ENCODE measurements at places on chromosomes 16 and 17.

DNA sequence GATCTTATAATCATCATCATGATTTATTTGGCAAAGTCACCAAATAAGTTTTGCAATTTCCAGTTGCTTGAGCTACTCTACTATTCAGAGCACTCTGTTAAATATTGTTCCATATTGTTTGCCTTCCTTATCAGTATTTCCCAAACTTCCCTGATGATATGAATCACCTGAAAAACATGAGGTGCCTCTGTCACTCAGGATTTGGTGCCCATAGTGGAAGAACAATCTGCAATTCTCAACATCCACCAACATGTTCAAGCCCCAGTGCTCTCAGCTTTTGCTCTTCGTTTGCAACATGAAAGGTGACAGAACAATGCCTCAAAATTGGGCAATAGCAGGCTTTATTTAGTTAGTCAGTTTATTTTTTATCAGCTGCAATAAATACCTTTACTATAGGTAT lies 28.6 kb upstream of the WSB1 start:
- DNase-seq, result no peak

GRCh38 chr16:88597856-88598491 lies 27.8 kb downstream of the ZC3H18 start:
- DNase-seq, result no peak

GRCh38 chr17:52383493-52384100 lies 225.1 kb upstream of the CA10 start:
- peak; percentile 48 for DNase-seq

DNA sequence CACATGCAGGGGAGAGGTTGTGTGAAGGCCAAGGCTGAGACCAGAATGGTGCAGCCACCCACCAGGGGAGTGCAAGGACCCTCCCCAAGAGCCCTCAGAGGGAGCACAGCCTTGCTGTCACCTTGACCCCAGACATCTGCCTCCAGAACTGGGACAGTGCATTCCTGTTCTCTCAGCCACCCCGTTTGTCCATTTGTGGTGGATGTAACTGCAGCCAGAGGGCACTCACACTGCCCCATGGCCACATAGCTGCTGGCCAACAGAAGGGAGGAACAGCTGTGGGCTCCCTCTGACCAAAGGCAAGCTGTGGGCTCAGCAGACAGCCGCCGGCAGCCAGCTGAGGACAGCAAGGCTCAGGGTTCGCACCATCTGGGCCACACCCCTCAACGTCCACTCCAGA lies 49.8 kb upstream of the KLHDC4 start:
- no peak for DNase-seq

DNA sequence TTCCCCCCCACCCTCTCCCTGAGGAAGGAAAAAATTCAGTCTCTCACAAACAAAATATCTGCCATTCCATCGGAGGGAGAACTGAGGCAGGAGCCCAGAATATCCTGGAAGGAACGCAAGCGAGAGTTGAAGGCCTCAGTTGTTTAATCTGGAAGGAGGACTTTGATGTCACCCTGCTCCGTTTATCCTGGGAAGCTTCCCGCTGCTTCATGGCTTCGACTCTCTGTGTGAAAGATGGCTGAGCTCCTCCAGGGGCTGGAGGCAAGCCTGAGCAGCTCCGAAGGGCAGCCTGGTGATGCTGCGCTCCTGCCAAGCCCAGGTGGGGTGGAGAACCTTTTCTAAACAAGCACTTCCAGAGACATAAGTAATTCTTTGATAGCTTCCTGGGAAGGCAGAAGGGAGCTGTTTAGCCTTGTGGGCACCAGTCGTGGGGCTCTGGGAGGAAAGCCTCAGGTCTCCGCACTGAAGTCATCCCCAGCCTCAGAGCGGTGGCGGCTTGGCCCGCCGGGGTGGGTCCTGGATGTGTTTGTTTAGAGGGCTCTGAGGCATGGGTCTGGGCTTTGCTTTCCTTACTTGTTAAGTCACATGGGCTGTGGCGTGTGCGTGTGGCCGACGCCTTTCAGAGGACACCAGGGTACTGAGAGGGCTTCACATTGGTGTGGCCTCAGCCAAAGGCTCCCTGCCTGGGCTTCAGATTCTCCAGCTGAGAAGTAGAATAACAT lies 7.9 kb downstream of the NKD1 start:
- no peak for DNase-seq

DNA sequence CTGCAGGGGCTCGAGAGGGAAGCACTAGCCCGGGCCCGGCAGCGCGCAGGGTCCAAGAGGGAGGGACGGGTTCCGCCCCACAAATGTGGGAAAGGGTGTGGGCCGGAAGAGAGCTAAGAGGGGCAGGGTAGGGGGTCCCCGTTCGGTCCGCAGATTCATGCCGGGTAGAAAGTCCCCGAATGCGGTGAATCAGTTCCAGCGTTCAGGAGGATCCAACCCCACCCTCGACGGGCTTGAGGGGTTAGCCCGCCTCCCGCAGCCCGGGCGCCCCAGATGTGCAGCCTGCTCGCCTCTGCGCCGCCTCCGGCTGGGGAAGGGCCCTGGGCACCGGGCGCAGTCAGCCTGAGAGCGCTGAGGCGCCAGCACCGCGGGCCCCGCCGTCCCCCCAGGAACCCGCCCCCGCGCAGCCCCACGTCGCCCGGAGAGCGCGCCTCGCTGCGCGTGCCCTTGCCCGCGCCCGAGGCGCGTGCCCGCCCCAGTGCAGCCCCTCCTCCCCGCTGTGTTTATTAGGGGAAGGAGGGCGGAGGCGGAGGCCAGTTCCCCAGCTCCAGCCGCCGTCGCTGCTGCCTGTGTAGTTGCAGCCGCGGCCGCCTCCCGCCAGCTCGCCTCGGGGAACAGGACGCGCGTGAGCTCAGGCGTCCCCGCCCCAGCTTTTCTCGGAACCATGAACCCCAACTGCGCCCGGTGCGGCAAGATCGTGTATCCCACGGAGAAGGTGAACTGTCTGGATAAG lies at the start of gene LASP1:
Gene LASP1 (plus strand): TSS at position 533 of the 733 bp plus-strand sequence. CDS start 132 bp downstream, at position 665.
- DNase-seq, result peak; percentile 91

DNA sequence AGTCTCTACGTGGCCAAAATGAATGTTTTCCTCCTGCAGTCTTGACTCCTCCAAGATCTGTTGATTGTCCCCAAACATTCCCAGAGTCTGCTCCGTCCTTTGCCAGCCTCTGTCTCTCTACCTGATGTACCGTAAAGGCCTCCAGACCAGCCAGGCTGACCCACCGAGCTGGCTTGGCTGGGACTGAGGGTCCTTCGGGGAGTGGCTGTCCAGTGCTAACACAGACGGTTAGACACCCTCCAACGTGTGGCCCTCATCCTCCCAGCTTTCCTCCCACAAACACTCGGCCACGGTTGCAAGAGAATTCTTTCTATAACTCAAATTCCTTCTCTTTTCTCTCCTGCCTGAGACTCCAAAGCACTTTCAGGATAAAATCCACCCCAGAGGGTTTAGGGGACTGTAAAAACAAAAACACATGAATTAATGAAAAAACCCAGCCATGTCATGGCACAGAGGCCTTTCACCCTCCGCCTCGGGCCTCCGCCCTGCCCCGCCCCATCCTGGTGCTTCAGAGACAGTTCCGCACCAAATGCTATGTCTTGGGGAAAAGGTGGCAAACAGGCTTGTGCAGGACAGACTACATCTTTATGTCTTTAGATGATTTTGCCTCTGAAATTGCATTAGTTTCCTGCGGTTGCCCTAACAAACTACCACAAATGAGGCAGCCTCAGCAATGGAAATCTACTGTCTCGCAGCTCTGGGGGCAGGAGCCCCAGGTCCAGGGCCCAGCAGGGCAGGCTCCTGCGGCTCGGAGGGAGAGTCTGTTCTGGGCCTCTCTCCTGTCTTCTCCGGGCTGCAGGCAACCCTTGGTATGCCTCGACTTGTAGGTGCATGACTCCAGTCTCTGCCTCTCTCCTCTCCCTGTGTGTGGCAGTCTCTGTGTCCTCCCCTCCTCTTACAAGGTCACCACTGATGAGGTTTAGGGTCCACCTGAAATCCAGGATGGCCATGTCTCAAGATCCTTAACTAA lies 72.5 kb upstream of the CBX4 start:
- DNase-seq, result no peak

DNA sequence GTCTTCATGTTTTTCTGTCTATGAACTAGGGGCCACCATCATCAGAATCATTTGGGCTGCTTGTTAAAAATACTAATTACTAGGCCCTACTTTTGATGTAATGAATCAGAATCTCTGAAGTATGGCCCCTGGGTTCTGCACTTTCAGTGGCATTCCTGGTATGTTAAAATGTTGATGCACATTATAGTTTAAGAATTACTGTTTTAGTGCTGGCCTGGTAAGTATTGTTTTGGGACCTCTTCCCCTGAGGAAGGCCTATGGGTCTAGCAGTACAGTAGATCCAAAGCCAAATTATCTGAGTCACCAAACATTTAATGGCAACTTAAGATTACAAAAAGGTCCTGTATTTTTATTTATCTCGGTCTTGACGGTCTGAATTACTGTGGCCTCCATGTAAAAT lies 58.8 kb downstream of the AP2B1 start:
- DNase-seq, result no peak

- DNase-seq, result no peak
Measured at GRCh38 chr16:87984632-87985267, 33.5 kb downstream of the BANP start.

GRCh38 chr17:73342541-73343167 lies 30.9 kb upstream of the CDC42EP4 start:
- DNase-seq, result no peak

- no peak for DNase-seq
Measured at GRCh38 chr17:21376081-21376758, at the start of gene KCNJ12. KCNJ12 (plus strand) TSS chr17:21376357; CDS start chr17:21415343, 38,986 bp downstream.

- no peak for DNase-seq
Measured at GRCh38 chr16:55495616-55496289, 13.1 kb upstream of the LPCAT2 start.
